ENCODE measurements at places on chromosomes 12 and 14.

DNA sequence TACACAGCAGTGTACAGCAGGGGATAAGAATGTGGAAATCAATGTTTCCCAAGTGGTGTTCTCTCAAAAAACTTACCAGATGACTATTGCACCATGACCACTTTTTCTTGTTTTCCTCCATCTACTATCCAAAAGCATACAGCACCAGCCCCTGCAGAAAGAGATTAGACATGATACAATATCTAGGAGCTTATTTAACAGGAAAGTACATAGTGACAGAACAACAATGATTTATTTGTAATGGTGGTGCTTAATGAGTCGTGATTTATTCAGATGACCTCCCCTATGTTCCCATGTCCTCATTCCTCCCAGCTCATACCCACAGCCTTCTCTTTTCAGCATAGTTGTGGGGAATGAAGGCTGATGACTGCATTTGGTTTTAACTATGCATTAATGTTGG, 413.6 kb downstream of the BTG1 start:
- no peak for DNase-seq

- no peak for DNase-seq
These were observed 455.0 kb upstream of the TMEM132C start for GRCh38 chr12:127811988-127812387.

- no peak for DNase-seq
These were observed 137.2 kb upstream of the PELI2 start for GRCh38 chr14:55980970-55981369.

- DNase-seq: no peak
These were observed 20.2 kb downstream of the VPS37B start for GRCh38 chr12:122875590-122876220.

GRCh38 chr12:53048780-53049401, 974 bp upstream of the TNS2 start:
- no peak for DNase-seq

DNA sequence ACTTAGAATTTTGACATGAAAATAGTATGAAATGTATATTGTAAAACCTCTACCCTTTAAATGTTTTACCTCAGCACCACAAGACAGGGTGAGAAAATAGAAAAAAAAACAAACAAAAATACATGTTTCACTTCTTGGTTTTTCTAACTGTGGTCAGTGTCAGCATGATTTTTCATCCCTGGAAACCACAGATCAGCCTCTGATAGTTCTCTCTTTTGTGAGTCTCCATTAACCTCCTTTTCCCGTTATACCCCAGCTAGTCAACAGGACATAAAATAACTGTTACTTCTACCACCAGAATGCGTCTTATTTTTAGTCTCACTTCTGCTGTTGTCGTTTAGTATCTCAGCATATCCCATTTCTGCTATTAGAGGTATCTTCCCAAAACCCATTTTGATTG, 48.3 kb upstream of the KCNMB4 start:
- no peak for DNase-seq

GRCh38 chr12:124703856-124704255, 136.4 kb upstream of the NCOR2 start:
- DNase-seq: no peak

GRCh38 chr12:26451763-26452162, 256.4 kb downstream of the SSPN start:
- no peak for DNase-seq

GRCh38 chr12:28089338-28089737, 100.9 kb upstream of the CCDC91 start:
- DNase-seq: no peak

DNA sequence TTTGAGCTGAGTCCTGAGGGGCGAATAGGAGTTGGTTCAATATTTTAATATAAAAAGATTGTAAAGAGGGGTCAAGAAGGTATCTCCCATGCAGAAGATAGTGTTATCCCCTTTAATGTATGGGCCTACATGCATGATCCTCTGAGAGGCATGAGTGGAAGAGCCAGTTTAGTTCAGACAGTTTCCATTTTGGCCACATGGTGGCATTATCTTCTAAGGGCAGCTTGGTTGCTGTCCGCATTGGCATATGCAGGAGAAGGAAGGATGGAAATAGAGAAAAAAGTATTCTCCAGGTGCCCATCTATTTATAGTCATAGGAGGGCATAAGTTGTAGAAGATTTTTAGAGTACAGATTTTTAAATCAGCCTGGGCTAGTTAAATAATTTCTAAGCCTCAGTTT, 5.4 kb downstream of the SAMD4A start:
- DNase-seq: no peak

DNA sequence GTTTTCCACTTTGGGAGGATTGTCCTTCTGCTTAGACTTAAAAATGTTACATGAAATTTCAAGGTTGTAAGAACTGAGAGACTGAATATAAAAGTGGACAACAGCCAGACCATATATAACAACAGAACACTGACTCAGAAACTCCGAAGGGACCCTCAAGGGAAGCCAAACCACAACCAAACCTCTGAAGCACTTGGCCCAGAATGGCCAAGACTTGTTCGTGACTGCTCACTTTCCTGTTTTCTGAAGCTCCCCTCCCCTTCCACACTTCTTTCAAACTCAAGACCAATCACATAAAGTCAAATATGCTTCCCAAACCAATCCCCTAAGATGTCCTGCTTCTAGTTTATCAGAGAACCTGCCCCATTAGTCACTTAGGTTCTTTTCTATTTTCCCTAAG, 13.7 kb downstream of the OR6J1 start:
- DNase-seq: no peak

GRCh38 chr12:46553911-46554310, 181.3 kb upstream of the SLC38A2 start:
- no peak for DNase-seq

DNA sequence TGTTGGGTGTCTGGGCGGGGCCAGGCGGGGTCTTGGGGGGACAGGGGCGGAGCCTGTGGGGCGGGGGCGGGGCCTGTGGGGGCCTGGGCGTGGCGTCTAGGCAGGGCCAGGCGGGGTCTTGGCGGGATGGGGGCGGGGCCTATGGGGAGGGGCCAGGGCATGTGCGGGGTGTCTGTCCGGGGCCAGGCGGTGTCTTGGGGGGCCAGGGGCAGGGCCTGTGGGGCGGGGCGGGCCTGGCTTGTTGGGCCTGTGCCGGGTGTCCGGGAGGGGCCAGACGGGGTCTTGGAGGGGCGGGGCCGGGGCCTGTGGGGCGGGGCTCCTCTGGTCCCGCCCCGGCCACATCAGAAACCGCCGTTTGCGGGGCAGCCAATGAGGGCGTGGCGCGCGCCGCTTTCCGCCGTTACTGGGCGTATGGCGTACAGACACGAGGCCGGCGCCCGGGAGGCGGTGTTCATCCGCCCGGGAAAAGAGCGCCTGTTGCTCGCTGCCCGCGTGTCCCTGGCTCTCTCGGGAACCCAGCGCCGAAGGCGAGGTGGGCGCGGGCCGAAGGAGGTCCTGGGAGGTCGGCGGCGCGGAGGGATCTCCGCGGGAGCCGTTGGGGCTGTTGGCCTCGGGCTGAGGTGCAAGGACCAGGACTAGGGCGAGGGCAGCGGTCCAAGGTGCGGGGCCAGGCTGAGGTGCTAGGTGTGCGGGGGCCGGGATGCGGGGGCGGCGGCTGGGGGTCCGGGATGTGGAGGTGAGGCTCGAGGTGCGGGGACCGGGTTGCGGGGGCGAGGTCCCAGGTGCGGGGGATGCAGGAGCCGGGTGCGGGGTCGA, at the start of gene PIWIL1:
TSS of gene PIWIL1 (plus strand) at position 400 of the 816 bp plus-strand sequence. CDS start 4,705 bp downstream, outside the sequence.
- no peak for DNase-seq

DNA sequence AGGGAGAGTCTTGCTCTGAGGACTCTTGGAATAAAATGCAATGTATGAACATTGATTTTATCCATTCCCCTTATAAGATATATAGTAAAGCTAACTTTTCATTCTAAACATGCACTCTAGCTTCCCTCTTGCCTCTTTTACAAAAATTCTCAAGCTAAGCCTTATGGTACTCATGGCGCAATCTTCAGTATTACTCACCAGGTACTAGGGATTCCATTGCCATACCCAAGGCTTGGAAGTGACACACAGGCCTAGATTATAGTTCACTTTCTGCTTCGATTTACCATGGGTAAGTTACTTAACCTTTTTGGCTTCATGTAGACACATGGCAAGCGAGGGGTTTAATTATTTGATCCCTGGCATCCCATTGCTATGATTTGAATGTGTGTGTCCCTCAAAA, 331.5 kb downstream of the LRIG3 start:
- no peak for DNase-seq

DNA sequence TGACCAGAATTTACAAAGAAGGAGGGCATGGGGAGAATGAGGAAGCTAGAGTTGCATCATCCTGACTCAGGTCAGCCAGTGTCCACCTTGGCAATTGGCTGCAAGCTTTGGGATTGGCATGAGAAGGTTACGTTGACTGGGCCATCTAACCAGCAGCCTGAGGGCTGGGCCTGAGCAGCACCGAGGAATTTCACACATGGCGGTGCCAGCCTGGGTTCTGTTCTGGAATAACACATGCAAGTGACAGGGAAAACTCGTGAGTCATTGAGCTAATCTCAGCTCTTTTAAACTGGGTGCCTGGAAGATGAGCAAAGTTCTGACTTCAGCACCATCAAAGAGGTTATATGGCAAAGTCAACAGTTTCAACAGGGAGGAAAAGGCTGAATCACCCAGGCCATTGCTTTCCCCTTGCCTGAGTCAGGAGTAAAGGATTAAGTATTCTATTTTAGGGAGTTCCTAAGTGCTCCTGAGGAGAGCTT, 543.2 kb upstream of the TBX3 start:
- no peak for DNase-seq

- no peak for DNase-seq
These were observed 1.1 kb upstream of the STK38L start for GRCh38 chr12:27243006-27243405.

- DNase-seq: no peak
These were observed 135.1 kb downstream of the ERC1 start for GRCh38 chr12:1126091-1126490.

DNA sequence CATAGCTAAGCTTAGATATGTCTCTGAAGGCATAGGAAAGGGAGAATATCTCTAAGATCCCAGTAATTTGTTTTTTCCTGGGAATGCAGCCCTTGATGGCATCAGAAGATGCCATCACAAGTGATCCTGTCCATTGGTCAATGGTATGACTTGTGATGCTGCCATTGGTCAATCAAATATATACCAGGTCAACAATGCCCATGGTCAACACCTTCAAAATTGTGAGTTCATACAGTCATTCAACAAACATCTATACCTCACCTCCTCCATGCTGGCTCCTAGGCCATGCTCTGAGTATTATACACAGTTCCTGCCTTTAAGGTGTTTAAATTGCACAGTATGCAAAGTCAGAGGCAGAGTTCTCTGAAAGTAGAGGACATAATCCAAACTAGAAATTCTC, 19.3 kb upstream of the IL22 start:
- DNase-seq: no peak

- peak; percentile 24 for DNase-seq
These were observed at the start of gene TMEM30B for GRCh38 chr14:61281186-61281947. TMEM30B (minus strand) TSS chr14:61281338; CDS start chr14:61281147, 191 bp downstream.

- DNase-seq: no peak
These were observed 21.4 kb upstream of the ADGRD1 start for GRCh38 chr12:130932061-130932930.

GRCh38 chr12:50059440-50060119, 2.2 kb downstream of the ASIC1 start:
- no peak for DNase-seq

DNA sequence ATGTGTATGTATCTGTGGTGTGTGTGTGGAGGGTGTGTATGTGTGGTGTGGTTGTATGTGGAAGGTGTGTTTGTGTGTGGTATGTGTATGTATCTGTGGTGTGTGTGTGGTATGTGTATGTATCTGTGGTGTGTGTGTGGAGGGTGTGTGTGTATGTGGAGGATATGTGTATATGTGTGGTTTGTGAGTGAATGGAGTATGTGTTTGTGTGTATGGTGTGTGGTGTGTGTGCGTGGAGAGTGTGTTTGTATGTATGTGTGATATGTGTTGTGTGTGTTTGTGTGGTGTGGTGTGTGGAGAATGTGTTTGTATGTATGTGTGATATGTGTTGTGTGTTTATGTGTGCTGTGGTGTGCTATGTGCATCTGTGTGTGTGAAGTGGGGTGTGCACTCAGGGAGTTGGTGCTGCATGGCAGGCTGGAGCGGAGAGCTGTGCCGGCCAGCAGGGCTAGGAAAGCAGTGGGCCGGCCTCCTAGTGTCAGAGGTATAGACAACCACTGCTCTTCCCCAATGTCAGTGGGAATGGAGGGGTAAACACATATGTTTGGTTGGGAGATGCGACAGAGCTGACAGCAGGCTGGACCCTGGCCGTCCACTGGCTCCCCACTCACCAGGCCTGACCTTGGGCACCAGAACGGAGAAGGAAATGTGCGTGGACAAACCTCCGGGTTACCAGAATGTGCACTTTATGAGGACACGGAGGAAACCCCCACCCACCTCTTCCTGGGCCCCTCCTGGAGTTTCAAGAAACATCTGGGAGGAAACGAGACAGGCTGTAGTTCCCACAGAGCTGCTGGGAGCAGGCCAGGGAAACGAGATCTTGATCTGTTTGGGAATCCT, 60.7 kb downstream of the CLMN start:
- DNase-seq: no peak

DNA sequence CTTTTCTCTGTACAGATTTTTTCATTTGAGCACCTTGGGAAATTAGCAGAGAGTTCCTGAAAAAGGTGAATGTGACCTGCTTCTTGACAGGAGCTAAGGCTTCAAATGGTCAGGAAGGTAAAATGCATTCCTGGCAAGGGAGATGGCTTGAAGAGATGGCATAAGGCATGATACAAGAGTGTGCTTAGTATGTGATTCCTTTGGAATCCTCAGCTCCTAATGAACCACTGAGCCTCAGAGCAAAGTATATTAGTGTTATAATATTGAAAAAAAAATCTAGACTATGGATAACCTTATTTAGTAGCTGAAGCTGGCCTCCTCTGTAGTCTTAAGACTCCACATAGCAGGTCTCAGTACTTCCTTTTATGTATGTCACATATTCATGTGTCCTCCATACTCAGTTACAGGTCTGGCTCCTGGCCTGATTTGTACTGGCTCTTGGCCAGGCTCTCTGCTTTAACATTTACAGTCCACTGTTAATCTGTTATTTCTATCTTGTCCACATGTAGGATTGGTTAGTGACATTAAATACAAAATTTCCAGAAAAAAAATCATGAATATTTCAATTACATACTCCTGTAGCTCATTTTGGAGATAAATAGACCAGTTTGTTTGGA, 17.9 kb downstream of the TOGARAM1 start:
- no peak for DNase-seq

DNA sequence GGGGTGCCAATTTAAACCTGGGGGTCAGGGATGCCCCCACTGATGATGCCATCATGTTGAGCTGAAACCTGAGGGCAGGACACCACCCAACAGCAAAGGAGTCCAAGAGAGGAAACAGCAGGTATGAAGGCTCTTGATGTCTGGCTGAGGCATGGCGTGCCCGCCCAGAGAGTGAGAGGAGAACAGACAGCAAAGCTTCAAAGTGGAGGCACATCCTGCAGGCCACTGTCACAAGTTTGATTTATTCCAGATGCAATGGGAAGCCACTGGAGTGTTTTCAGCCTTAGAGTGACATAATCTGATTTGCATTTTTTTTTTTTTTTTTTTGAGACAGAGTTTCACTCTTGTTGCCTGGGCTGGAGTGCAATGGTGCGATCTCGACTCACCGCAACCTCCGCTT, 34.8 kb downstream of the IRF2BPL start:
- DNase-seq: no peak

- DNase-seq: no peak
These were observed 15.9 kb upstream of the AEBP2 start for GRCh38 chr12:19423166-19423930.

All from stimulated activated CD4-positive, alpha-beta T cell treated with anti-CD3 and anti-CD28 coated beads, Interleukin-1b, Interleukin-23, amount 100 ng/mL, for 4 hours (primary cell).